ENCODE measurements at places on chromosomes 11 and 22. TPM values are rescaled to one million over a fixed set of nuclear protein-coding genes. Genes with fewer than 3 reads are reported as not detected.

The KCNJ1 gene
- 0.16 TPM for total RNA-seq

The IFITM10 gene
- 0.80 TPM for total RNA-seq

The UPK3A gene
- 0.23 TPM for total RNA-seq

The NRIP3 gene
- 4.5 TPM for total RNA-seq

The TSPAN32 gene
- not detected for total RNA-seq

The C11orf21 gene
- not detected for total RNA-seq

The OR52J3 gene
- not detected for total RNA-seq

The RAB36 gene
- 1.1 TPM for total RNA-seq

The TEX54 gene
- not detected for total RNA-seq

The FZD4 gene
- total RNA-seq = 9.8 TPM

The ELMOD1 gene
- total RNA-seq = 0.98 TPM

The KRTAP5-10 gene
- not detected for total RNA-seq

The GGT5 gene
- 0.09 TPM for total RNA-seq

The OSM gene
- total RNA-seq = not detected

The KBTBD3 gene
- 3.8 TPM for total RNA-seq

The PI4KA gene
- 45.5 TPM for total RNA-seq

The PTGDR2 gene
- total RNA-seq = 0.14 TPM

The KDM4D gene
- 2.4 TPM for total RNA-seq

The CASP1 gene
- total RNA-seq = not detected

The INS gene
- total RNA-seq = 0.62 TPM
